NCI-H2081 (cell line): ENCODE measurements at places on chromosomes 3 and 15.

DNA sequence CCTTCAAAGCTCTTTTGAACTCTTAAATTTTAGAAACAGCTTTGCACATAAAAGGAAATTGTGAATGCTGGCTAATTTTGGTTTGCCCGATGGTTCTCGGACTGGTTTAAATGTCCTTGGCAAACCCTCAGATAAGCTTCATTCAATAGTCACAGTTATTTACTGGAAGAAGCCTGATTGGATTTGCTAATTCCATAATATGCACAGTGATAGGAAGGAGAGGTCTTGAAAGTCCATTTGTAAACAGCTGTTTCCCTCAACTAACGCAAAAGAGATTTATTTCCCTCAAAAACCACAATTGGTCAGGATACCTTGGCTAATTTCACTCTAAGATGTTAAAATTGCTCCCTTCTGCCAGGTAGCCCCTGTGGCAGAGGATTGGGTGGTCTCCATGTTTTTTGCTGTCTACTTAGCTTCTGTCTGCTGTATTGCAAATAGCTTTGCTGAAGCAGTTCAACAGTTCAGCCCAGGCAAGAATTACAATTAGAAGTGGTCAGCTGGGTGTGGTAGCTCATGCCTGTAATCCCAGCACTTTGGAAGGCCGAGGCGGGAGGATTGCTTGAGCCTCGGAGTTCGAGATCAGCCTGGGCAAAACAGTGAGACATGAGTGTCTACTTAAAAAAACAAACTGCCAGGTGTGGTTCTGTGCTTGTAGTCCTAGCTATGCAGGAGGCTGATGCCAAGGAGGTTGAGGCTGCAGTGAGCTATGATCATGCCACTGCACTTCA, 30.6 kb upstream of the PROK2 start:
- DNase-seq, result no peak

DNA sequence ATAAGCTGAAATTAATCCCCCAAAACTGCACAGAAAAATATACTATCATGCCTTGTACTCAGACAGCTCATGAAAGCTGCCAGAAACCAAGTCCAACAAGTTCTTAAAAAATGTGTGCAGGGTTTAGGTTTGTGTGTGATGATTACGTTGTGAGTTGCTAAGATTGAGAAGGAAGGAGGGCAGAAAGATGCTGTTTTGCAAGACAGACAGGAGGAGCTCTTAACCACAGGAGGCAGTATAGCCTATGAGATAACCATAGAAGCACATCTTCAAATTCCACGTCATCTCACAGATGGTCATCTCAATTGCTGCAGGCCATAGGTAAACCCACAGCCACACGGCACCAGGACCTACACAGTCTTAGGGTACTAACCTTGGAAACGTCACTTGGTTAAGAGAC, 191.9 kb downstream of the STT3B start:
- no peak for DNase-seq

DNA sequence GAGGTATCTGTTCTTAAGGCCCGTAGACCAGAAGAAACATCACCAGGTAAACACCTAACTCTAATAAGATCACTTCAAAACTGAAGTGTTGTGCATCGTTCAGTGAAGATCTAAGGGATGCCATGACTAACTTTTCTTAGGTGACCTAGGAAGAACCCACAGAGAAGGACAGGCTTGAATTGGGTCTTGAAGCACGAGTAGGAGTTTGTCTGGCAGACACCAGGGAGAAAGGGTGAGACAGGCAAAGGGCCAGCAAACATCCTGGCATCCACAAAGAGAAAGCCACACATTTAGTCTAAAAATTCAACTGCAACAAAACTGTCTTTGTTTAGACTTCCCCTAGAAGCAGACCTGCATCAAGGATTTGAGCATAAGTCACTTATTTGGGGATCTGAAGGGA, 15.5 kb upstream of the CMTM8 start:
- no peak for DNase-seq

- DNase-seq, result no peak
These were observed 37.7 kb downstream of the CCR4 start for GRCh38 chr3:32989171-32989570.

- DNase-seq, result no peak
These were observed 2.0 kb upstream of the H1-8 start for GRCh38 chr3:129540776-129541516.

- no peak for DNase-seq
These were observed 71.3 kb upstream of the CORO2B start for GRCh38 chr15:68507447-68507846.

DNA sequence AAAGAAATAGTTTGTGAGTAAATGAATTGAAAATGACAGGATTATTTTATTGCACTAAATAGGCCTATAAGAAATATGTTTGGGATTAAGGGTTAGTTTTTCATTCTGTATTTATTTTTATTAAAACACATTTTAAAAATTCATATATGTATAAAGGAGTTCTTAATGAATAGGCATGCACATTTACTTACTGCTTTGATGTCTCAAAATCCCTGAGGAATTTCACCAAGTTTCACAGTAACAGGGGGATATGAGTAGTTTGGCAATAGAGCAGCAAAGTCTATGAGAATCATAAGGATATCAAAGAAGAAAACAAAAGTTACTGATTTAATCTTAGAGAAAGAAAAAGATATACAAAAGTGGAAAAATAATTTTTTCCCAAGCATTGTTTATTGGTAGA, 411.7 kb downstream of the NAALADL2 start:
- no peak for DNase-seq

DNA sequence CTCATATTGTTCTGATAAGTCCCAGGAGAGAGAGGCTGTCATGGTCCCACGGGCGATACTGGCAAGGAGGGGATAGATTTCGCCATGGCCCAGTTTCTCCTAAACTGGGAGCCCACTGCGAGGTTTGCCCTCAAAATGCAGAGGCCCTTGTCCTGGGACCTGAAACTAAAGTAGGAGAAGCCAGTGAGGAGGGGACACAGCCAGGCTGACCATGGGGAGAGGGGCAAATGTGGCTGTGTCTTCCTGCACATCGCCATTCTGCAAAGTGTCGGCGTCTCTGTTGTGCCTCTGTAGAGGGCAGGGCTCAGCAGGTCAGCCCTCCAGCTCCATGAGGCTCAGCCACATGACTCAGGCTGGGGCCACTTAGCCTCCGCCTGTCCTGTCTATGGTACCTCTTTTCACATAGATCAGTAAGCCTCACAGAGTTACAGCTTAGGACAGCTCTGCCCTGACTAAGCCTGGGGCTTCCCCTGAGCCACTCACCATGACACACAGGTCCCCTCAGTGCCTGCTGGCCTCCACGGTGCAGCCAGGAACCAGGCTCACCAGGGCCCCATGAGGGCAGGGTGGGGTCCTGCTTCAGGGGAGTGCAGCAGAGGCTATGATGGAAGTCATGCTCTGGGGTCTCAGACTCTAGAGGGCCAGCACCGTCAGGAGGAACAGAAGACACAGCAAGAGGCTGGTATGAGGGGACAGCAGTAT, 28.6 kb upstream of the PLXNA1 start:
- DNase-seq, result no peak

- no peak for DNase-seq
These were observed 468.0 kb upstream of the TBL1XR1 start for GRCh38 chr3:177665122-177665808.

- DNase-seq, result peak; percentile 41
These were observed 16.8 kb upstream of the CHD2 start for GRCh38 chr15:92883163-92883875.

- DNase-seq, result no peak
These were observed 561.2 kb upstream of the MDFIC2 start for GRCh38 chr3:70873686-70874085.
